Hematopoietic multipotent progenitor cell treated with erythropoietin and hydrocortisone succinate and interleukin-3 and kit ligand, for 8 days (in vitro differentiated cells): ENCODE measurements at places on chromosomes 16 and 17.

GRCh38 chr17:79771276-79771675, 6.7 kb upstream of the CBX2 start:
- no peak for DNase-seq

DNA sequence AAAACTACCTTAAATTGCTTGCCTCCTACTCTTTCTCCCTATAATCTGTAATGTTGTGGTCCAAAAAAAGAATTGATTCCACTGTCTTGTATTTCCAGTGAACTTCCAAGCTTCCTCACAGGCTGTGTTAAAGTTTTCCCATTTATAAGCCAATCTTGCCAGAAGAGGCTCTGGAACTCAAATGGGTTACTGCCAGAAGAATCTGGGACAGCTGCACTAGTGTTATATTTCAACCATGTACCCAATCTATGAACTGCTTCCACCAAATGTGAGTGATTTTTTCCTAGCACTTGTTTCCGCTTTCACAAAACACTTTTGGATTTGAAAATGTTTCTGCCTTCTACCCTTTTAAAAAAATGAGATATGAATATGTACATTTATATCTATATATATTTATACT, 1.8 kb downstream of the CCDC43 start:
- DNase-seq = no peak

- DNase-seq = no peak
Observed at GRCh38 chr17:76704805-76705204, 6.0 kb downstream of the MXRA7 start.

DNA sequence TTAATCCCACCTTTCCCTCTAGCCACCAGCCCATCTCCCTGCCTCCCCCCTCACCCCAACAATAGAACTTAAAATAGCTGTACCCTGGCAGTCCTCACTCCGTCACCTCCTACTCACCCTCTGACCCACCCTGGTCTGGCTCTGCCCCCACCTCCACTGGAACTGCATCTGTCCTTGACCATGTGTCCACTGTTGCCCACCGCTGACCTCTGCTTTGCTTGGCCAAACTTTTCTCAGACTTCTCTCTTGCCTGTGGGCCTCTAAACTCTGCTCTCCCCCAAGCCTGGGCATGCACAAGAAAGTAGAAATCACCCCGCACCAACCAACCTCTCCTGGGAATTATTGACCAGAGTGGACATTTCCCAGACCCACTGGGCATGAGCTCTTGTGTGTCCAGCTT, 169.8 kb downstream of the WSCD1 start:
- no peak for DNase-seq

DNA sequence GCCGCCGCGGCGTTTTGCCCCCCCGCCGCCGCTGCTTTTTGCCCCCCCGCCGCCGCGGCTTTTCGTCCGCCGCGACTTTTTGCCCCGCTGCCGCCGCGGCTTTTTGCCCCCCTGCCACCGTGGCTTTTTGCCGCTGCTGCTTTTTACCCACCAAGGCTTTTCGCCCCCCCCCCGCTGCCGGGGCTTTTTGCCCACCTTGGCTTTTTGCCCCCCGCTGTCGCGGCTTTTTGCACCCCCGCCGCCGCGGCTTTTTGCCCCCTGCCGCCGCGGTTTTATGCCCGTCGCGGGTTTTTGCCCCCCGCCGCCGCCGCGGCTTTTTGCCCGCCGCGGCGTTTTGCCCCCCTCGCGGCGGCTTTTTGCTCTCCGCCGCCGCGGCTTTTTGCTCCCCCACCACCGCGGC, 1343.0 kb downstream of the TP53TG3F start:
- DNase-seq = no peak

DNA sequence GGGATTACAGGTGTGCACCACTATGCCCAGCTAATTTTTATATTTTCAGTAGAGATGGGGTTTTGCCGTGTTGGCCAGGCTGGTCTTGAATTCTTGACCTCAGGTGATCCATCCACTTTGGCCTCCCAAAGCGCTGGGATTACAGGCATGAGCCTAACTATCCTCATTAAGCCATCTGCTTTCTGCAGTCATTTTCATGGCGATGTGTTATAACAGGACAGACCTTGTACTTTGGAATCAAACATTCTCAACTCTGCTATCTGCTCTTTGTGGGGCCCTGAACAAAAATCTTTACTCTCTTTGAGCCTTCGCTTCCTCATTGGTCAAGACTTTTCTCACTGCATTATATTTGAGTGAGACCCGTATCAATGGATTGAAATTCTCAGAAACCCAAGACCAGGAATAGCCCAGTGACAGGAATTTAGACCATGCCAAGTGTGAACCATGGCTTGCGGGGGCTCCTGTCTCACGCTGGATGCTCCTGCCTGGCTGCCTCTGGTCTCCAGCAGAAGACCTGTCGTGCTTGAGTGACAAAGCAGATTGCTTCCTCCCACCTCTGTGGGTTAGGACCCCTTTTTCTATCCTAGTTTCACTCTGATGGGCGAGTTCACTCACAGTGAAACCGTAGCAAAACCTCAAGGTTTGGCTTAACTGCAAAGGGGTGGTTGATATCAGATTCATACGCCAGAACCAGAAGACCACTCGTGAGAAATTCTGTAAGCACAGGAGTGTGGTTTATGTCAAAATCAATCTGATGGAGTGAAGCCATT, 519.1 kb downstream of the MAF start:
- no peak for DNase-seq

GRCh38 chr17:57599271-57600045, 145.6 kb downstream of the CCDC182 start:
- peak; percentile 36 for DNase-seq

GRCh38 chr17:75975757-75976174, 3.2 kb downstream of the ACOX1 start:
- no peak for DNase-seq

- DNase-seq = no peak
Observed at GRCh38 chr17:12648498-12648897, 17.2 kb upstream of the MYOCD start.

- no peak for DNase-seq
Observed at GRCh38 chr17:22304667-22305303, 612.5 kb downstream of the KCNJ18 start.

GRCh38 chr16:86030116-86030515, 131.2 kb downstream of the IRF8 start:
- DNase-seq = no peak

DNA sequence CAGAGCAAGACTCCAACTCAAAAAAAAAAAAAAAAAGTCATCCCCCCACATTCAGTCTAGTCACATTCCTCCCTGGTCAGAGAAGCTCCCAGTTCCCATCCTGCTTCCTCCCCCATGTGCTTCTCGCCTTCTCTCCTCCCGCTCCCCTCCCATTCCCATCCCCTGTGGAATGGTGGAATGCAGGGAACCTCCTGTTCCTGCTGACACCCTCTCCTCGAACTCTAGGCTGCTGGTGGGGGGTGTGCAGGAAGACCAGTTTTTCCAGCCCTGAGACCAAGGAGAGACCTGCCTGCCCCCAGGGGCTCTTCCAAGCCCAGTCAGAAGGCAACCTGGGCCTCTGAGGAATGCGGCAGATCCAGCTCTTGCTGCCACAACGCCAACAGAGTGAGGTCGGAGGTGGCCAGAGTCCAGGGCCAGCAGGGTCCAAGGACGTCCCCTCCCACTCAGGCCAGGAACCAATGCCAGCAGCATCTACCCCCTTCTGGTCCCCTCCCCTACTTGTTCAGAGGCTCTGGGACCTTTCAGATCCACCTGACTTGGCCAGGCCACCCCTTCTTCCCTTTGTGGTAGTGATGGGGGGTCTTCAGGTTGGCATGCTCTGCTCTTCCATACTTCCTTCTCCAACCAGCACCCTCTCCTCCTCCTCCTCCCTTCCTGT, 39.3 kb upstream of the TAC4 start:
- no peak for DNase-seq

DNA sequence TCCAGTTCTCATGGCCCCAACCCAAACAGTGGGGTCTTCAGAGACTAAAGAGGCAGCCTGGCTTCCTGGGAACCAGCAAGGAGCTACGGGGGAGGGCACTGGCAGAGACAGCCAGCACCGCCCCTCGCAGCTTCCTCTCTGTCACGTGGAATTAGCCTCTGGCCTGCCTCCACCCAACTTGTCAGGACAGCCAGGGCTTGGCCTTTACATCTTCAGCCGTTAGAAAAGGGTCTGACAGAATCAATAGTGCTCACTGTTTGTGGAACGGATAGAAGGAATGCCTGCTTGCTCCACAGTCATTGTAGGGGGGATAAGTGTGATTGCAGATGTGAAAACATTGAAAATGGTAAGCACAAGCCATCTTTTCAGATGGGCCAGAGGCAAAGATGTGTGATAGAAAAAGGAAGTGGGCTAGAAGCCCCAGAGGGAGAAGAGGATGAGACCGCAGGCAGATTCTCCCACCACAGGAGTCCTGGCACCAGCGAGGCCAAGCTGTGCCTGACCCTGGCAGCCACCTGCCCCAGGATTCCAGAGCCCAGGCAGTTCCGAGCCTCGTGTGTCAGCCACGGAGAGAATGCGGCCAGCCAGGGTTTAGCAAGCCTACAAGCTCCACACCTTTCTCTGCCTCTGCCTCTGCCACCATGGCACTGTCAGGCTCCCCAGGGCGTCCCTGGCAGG, 18.6 kb downstream of the GRIN2C start:
- DNase-seq = peak; percentile 43

- no peak for DNase-seq
Observed at GRCh38 chr16:75192606-75193264, 14.2 kb downstream of the CTRB2 start.

GRCh38 chr17:18248811-18249210, 9.7 kb downstream of the FLII start:
- no peak for DNase-seq

DNA sequence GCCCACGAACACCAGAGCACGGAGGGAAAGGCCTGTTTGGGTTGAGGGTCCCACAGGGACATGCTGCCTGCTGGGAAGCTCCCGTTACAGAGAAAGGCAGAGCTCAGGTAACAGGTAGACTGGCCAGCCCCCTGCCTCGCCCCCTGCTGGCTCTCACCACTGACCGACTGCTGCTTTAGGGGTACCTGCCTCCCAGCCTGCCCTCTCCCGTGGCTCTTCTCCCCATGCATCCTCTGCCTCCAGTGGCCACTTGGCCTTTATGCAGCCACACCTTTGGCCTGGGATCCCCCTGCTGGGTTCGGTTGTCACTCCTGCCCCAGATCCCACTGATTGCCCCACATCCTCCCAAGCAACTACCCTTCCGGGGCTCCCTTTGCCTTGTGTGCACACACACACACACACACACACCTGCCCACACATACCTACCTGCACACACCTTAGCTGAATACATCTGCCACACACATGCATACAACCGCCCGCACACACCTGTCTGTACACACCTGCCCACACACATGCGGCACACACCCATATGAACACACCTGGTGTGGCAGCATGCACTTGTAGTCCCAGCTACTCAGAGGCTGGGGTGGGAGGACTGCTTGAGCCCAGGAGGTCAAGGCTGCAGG, 7.1 kb downstream of the MCRIP1 start:
- DNase-seq = no peak

DNA sequence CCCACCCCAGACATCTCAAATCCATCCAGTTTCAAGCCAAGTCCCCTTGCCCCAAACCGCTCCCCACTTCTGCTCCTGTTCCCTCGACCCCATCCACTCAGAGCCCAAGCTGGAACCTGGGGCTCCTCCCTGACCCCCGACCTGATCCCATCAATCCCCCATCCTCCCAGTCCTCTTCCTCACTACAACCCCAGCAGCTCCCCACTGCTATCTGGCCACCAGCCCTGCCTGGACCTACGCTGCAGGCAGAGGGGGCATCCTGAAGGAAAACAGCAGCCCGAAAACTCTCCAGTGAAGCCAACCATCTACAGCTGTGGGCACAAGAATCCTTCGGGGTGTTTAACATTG, 3.9 kb downstream of the FDXR start:
- no peak for DNase-seq

- DNase-seq = no peak
Observed at GRCh38 chr16:130533-131173, 7.8 kb downstream of the NPRL3 start.

DNA sequence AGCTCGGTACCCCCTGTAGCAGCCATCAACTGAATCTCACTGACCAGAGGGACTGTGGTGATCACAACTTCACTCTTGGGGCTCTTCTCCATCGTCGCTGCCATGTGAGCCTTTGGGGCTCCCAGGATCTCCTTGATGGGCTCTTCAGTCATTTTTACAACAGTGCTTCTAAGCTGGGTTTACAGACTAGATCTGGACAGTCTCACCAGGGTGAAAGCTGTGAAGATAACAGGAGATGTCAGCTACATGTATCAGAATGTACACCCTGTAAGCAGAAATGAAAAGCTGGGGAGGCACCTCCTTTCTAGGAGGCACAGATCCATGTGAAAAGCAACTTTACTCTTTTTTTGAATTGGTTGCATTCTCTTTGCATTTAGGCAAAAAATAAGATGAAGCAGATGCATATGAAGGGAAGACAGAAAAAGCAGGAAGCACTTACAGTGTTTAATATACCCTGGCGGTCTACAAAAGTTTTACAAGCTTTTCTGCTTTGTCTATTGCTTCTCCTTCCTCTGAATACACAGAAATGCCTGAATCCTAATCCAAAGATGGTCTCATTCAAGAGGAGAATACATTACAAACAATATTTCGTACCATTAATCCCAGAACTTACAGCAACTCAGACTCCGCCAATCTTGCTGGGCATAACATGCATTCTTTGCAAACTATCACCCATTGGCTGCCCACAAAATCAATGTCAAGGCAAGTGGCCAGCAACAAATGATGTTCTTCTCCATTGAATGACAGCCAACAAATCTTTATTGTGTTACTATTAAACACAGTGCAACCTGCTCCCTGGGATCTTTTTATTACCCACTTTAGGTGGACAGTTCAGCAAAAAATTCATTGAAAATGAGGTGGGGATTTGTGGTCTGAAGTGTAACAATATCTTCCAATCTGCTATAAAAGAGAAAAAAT, 1.5 kb downstream of the TMEM100 start:
- DNase-seq = no peak

DNA sequence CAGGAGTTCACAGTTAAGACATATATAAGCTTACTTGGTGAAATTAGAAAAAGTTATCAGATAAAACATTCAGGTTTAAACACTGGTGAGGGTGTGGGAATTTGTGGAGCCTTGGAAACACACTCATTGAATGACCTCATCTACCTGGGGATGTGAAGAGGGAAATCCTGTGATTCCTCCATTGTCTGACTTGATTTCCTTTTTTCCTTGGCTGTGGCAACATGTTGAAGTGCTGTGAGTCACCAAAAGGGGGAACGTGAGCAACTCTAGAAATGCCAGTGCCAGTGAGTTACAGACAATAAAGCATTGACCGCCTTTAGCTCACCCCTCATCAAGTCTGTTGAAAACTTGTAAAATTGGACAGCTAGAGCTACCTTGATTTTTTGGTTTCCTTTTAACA, 1.8 kb downstream of the HMOX2 start:
- no peak for DNase-seq

DNA sequence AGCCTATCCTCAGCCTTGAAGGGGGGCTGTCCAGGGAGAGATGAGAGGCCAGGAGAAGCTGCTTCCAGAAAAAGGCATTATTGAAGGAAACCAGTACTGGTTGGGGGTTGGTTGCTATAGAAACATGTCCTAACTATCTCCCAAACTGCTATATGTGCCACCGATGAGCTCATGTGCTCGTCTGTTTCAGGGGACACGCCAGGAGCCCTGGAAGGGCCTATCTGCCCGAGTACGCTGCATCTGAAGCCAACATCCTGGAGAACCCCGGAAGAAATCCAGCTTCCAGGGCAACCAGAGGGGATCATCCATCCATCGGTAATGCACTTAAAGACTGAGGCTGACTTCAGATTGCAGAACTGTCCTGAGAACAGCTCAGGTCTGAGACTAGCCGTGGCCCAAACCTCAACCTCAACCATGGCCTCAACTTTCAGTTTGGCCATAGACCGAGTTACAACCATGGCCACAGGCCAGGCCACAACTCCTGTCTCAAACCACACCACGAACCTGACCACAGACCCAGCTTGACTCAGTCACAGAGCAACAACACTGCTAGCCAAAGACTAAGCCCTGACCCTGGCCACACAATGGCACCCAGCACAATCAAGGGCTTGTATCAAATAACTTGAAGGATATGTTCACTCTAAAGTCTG, 10.2 kb downstream of the PITPNM3 start:
- no peak for DNase-seq
